ENCODE measurements at places on chromosomes 11 and 22.
A peak's percentile ranks its signal among the peaks of the same experiment; 100 is the strongest.

- no peak for DNase-seq
These were observed 18.8 kb upstream of the DRD2 start for GRCh38 chr11:113494021-113494420.

DNA sequence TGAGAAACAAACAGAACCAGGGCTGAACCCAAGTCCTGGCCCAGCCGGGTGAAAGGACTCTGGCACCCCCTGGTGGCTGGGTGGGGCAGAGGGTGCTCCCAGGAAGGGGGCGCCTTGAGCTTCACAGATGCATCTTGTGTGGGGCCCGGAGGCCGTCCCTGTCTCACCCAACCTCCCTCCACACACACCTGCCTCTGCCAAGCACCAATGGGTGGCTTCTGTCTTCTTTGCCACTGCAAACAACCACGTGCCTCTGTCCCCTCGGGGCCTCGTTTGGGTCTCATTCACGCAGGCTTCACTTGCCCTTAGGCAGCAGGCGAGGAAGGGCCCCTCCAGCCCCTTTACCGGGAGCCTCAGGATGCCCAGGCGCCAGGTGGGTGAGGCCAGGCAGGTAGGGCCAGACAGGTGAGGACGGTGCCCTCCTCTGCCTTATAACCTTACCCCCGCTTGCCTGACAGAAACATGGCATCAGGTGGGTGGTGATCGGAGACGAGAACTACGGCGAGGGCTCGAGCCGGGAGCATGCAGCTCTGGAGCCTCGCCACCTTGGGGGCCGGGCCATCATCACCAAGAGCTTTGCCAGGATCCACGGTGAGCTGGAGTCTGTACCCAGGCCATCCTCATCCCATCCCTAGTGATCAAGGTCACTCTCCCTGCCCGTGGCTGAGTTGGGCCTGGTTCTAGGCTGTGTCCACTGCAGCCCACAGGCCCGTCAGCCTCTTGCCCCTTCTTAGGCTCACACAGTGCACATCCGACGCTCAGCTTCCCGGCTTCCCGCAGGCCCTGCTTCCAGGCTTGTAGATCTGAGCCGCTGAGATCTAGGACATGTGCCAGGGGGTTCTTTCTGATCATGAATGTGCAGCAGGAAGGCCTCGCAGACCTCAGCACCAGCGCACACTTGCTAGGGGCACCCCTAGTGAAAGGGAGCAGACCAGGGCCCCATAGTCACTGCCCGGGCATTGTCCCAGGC, 17.2 kb downstream of the POLR3H start:
- peak; percentile 74 for DNase-seq

- DNase-seq: no peak
These were observed 8.9 kb downstream of the RIBC2 start for GRCh38 chr22:45422237-45422983.

DNA sequence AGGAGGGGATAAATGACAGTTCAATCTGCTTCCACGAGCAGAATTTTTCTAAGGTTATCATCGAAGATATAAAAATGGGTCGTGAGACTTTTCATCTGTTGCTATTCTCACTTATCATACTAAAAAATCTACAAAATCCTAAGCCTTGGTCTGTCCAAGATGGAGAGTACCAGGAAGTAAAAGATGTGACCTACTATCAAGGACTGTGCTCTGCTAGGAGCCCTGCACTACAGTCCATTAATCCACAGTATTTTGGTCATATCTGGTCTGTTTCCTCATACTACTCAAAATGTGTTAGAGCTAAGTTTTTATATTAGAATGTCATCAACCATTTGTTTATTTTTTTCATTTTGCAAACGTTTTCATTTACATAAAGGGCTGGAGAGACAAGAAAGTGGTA, 79.4 kb downstream of the DDIAS start:
- DNase-seq: no peak

GRCh38 chr22:49306632-49307480, 520.8 kb downstream of the BRD1 start:
- no peak for DNase-seq

GRCh38 chr11:131723088-131723487, 352.7 kb downstream of the NTM start:
- no peak for DNase-seq

DNA sequence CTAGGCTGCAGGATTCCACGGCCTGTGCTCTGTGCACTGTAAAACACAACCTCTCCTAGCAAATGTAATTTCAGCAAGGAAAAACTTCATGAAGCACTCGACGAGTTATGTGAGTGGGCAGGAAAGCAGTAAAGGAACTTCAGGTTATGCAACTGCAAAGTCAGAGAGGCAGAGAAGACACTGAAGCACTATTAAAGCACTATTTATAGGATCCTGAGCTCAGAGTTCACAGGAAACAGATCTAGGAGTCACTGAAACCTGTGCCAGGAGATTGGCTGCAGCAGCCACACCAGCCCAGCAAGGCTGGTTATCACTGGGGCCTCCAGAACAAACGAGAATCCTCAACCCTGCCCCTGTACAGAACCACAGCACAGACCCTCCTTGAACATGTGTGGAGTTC, 2.5 kb downstream of the SMIM35 start:
- DNase-seq: no peak

DNA sequence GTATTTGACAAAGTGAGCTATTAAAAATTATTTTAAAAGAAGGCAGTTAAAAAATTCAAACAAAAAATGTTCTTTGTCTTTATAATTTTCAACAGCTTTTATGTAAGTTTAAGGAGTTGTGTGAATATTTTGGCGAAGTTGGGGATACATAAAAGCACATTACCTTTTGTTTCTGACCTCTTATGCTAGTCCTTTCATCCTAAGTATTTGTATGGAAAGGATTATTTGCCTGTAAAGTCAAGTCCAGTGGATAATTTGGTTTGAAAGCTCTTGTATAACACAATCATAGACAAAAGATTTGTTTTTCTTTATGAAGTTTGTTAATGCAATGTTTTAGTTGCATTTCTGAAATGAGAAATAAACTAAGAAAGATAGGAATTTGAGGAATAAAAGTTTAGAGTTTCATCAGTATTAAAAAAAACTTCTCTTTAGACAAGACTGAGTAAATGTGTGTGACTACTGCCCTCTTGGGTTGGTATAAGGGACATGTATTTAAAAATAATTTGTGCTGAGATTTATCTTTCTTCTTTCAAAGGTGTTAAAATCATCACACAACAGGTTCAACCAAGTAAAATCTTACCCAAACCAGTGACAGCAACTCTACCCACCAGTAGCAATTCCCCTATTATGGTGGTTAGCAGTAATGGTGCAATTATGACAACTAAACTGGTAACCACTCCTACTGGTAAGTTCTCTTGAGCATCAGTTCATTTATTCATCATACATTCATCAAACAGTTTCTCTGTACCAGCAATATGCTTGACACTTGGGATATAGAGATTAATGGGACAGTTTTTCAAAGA, 68.2 kb downstream of the EMSY start:
- peak; percentile 15 for DNase-seq

DNA sequence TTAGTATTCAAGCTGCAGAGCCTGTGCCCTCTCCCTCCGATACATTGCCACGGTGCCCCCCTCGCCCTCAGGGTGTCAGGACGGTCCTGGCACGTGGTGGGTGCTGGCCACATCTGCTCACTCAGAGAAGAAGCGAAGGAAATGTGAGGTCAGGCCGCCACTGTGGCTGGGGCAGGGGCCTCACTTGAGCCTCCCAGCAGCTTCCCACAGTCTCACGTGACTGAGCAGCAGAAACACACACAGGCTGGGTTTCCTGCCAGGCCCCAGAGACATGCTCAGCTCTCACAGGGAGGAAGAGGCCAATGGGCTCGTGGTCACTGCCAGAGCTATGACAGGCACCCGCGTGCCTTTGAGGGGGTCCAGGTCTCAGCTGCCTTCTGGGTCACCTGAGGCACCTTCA, 37.9 kb upstream of the PRR5 start:
- DNase-seq: peak; percentile 68

GRCh38 chr11:115843685-115844084, 339.5 kb upstream of the CADM1 start:
- no peak for DNase-seq

DNA sequence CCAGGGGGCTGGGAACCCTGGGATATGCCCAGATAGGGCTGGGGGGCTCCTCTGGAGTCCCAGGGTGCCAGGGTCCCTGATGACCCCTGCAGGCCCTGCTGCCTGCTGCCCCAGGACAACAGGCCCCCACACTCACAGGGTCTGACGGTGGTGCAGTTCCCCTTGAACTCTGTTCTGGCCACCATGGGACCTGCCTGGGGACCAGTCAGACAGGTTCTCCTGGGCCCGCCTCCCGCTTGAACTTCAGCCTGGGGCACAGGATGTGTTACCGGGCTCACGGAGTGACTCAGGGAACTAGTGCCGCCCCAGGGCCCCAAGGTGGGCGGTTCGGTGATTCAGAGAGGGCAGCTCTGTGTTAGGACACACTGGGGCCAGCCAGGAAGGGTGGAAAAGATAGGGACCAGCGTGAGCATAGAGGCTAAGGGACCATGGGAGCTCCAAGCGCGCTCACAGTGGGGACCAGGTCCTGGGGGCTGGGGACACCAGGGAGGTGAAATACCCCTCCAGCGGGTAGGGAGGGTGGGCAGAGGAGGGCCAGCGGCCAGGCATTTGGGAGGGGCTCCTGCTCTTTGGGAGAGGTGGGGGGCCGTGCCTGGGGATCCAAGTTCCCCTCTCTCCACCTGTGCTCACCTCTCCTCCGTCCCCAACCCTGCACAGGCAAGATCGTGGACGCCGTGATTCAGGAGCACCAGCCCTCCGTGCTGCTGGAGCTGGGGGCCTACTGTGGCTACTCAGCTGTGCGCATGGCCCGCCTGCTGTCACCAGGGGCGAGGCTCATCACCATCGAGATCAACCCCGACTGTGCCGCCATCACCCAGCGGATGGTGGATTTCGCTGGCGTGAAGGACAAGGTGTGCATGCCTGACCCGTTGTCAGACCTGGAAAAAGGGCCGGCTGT, 21.5 kb upstream of the TXNRD2 start:
- DNase-seq: no peak

GRCh38 chr22:30284666-30285065, 4.6 kb downstream of the CASTOR1 start:
- no peak for DNase-seq

- DNase-seq: no peak
These were observed 108.0 kb downstream of the CCDC81 start for GRCh38 chr11:86482692-86483091.

GRCh38 chr22:30211124-30211820, 35.3 kb downstream of the LIF start:
- no peak for DNase-seq

DNA sequence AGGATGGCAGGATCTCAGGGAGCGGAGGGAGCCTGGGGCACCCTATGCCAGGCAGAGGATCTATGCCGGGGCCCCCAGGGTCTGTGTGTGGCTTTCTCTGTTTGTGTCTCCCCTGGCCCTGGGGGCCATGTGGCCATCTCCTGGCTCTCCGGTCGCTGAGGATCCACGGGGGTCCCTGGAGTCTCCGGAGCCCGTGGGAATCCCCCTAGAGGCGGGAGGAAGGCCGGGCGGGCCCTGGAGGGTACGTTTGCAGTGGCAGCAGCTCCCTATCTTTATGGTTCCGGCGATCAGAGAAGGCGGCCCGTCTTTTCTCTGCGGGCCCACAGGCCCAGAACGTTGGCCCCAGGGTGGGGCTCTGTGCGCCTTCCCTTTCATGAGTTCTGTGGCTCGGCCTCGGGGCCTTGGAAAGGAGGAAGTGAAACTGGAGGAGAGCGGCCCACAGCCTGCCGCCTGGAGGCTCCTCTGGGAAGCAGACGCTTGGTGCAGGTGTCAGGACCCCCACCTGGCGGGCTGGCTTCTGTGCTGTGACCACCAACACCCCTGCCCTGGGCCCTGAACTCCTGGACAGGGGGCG, 82.1 kb downstream of the KCNQ1 start:
- DNase-seq: peak; percentile 32

- no peak for DNase-seq
These were observed 170.1 kb upstream of the CADM1 start for GRCh38 chr11:115674176-115674936.

DNA sequence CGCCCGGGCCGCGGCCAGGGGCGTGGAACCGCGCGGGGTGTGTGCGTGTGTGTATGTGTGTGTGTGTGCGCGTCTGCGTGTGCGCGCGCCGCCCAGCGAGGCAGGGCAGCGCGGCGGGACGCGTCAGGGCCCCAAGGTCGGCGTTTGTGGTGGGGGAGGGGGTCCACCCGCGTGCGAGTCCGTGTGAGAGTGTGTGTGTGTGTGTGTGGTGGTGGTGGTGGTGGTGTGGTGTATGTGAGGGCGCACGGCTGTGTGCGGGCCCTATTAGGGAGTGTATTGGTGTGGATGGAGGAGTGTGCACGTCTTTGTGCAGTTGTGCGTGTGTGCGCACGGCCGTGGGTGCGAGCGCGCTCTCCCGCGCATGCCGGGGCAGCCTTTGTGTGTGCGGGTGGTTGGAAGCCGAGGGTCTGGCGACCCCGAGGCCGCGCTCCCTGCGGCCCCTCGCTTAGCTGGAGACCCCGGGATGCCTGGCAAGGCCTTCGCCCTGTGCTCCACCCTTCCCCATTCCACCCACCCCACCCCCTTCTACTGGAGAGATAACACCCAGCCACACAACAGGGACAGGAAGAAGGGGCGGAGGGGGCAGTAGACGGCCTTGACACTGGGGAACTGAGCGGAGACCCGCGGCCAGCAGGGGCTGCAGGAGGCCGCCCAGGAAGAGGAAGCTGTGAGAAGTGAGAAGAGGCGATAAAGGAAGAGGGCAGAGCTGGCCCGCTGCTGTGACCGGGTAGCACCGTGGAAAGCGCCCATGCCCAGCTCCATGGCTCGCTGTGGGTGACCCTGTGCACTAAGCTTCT, 528 bp upstream of the ARRB1 start:
- peak; percentile 78 for DNase-seq

DNA sequence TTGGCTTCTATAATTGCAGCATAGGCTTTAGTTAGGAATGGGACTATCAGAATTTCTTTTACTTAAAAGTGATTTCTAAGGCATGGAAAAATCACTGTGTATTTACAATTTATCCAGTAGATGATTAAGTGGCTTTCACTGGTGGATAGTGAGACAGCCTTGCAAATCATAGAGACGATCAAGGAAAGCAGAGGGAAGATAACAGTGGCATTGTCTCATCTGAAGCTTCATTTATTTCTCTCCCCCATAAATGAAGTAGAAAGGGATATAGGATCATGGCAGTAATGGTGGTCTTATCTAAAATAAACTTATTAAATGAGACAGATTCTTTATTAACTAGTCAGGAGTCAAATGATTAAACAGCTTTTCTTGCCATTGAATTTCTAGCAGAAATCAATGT, 224.2 kb upstream of the ANO5 start:
- no peak for DNase-seq

- DNase-seq: no peak
These were observed 107.0 kb downstream of the ATG16L2 start for GRCh38 chr11:72921028-72921716.
